Activated naive CD4-positive, alpha-beta T cell treated with anti-CD3 and anti-CD28 coated beads, Interleukin-2, amount 50 U/mL, for 16 hours (primary cell): ENCODE measurements at places on chromosomes 7 and 10.

DNA sequence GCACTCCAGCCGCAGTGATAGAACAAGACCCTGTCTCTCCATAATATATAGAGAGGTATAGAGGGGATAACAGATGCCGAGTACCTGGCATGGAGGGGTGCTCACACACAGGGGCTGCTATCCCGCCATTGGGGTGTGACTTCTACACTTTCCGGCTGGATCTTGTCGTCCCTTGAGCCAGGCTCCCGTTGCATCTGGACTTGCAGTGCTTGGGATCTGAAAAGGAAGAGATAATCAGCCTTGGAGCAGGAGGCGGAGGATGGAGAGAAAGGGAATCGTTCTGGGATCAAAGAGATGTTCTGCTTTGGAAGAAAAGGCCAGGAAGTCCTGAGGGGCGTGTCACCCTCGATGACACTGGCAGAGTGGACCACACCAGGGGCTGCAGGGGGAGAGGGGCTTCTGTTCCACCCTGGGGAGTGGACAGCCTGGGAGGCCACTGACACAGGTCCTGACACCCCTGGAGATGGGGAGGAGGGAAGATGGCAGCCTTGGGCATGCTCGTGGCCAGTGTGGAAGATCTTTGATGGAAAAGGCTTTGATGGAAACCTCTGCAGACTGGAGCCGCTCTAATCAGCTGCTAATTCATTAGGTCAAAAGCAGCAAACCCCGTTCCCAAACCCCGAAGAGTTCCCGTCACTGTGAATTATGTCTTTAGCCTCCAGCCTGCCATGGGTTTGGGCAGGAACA, 85.1 kb downstream of the CARD11 start:
- DNase-seq = no peak

DNA sequence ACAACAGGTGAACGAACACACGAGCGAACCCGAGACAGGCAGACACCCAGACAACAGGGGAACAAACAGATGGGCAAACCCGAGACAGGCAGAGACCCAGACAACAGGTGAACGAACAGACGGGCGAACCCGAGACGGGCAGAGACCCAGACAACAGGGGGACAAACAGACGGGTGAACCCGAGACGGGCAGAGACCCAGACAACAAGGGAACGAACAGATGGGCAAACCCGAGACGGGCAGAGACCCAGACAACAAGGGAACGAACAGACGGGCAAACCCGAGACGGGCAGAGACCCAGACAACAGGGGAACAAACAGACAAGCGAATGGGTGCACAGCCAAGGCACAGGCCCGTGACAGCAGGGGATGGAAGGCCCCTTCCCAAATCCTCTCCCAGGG, 264.7 kb downstream of the ELFN1 start:
- DNase-seq = no peak

- DNase-seq = no peak
These were observed 10.4 kb downstream of the ANLN start for GRCh38 chr7:36400036-36400435.

GRCh38 chr10:31700181-31700611, 228.4 kb downstream of the ARHGAP12 start:
- DNase-seq = no peak

DNA sequence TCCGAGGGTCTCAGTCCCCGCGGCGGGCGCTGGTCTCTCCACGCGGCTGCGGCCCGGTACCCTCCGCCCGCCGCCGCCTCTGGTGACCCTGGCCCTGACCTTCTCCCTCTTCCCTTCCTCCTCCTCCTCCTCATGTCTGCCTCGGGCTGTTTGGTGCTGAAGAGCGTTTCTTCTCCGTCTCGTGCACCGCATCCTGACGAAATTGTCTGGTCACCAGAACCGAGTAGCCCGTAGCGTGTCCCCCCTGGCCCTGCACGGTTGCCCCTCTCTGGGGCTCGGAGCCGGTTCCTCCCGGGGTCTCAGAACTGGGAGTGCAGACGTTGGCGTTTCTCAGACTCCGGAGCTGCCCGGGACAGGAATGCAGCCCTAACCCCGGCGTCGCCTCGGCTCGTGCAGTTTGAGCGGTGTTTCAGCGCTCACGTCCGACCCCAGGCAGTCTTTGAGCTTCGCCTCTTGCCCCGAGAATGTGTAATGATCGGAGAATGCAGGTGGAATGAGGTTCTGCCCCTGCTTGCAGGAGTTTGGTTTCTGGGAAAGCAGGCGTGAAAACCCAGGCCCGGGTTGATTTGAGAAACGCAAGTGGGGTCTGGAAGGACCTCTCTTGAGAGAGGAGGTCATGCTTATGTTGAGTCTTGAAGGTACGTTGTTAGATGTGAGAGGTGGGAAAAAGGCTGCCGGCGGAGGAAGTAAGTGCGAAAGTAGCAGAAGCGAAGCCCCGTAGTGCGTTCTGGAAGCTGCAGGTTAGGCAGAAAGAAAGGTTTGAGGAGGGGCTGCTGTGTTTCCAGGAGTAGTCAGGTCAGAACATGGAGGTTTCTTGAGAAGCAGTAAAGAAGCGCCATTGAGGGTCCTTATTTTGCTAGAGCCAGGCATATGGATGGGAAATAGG, 743 bp downstream of the RBM17 start:
- peak; percentile 29 for DNase-seq

DNA sequence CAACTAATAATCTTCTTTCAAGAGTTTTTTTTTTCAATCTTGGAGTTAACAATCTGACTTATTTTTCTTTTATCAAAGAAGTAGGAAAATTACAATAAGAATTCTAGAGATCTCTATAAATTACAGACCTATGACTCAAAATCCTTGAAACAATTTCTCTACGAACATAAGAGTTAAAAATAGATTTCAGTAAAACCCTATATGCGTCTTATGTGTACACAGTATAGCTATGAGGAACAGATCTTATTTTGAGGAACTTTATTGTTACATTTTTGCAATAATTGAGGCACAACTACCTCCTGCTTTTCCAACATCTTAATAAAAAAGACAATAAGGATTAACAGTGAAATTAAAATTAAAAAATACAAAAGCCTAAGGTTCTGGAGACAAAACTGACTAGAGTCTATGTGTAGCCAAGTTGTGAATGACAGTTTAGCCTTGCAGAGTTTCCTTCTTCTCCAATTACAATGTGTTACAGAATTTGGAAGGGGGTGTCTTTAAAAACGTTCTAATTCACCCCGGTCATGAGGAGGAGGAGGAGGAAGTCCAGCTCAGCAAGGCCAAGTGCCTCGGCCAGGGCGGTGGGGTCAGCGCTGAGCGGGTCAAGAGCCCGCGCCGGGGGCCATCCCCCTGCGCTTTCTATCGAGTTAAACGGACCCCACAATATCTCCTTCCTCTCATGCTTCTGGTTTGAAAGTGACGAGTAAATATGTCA, 40.5 kb downstream of the AMZ1 start:
- no peak for DNase-seq

DNA sequence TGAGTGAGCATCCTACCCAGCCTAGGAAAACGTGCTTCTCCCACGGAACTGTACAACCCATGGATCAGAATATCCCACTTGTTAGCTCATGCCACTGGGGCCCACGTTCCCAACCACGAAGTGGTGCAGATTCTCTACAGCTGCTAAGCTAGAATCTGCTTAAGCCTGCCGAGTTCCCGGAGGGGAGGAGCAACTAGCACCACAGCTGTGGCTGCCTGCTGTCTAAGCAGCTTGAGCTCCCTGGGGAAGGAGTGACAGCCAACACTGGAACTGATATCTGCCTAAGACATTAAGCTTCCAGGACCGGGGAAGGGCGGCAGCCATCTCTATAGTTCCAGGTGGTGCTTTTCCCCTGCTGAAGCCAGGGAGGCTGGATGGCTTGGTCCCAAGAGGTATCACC, 334.7 kb upstream of the CHRM2 start:
- no peak for DNase-seq

- no peak for DNase-seq
These were observed 34.5 kb upstream of the PDZD8 start for GRCh38 chr10:117409549-117410305.

DNA sequence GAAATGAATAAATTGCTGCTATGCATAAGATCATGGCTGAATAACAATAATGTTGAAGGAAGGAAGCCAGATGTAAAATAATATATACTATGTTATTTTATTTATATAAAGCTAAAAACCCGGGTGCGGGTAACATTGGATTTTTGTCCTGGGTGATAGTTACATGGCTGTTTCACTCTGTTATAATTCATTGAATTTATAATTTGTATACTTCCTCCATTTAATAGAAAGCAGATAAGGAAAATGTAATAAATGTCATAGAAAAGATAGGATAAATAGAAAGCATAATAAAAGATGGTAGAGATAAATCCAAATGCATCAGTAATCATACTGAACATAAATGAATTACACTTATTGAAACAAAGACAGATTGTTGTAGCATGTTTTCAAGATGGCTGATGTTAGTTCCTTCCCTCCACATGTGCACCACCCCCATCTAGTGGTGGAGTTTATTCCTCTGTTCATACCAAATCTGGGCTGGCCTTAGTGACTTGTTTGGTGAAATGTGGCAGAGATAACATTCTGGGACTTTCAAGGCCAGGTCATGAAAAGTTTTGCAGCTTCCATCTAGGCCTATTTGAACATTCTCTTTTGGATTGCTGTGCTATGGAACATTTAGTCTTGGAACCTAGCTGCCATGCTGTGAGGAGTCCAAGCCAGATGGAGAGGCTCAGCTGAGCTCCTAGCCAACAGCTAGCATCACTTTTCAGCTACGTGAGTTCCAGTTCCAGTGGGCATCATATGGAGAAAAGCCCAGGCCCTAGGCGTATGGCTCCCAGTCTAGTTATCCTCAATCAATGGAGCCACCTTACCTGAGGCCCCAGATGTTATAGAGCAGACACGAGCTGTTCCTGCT, 46.9 kb downstream of the AHCYL2 start:
- DNase-seq = peak; percentile 62

DNA sequence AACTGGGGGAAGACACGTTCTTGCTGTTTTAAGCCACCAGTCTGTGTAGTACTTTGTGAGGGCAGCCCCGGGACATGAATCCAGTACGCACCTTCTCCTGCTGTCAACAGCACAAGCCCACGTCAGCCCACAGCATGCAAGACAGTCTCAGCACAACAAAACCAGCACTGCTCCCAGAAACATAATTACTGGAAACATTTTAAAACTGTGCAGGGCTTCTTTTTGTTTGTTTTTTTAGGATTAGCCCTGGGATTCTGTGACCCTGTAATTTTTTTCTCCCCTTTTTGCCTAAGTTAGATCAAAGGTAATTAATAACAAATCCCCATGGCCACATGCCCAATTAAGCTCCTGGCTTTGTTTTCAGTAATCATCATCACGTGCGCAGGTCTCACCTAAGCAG, 87.5 kb downstream of the VOPP1 start:
- DNase-seq = no peak

DNA sequence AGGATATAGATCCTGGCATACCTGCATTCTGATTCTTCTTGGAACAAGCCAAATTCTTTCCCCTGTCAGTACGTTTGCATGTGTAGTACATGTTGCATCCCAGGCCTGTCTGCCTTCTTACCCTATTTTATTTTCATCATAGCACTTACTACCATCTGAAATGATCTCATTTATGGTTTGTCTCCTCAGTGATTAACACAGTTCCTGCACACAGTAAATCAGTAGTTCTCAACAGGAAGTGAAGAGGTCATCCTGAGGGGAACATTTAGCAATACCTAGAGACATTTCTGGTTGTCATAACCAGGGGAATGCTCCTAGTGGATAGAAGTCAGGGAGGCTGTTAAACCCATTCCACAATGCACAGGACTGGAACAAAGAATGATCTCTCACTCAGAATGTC, 38.2 kb upstream of the SLC26A4 start:
- no peak for DNase-seq

GRCh38 chr7:97405835-97406234, 288.3 kb downstream of the SDHAF3 start:
- no peak for DNase-seq
